Stimulated activated CD8-positive, alpha-beta memory T cell treated with anti-CD3 and anti-CD28 coated beads, Interleukin-15, amount 100 ng/mL, for 4 hours (primary cell): ENCODE measurements at places on chromosomes 11 and 22.

- no peak for DNase-seq
Measured at GRCh38 chr11:115272925-115273324, 231.3 kb downstream of the CADM1 start.

DNA sequence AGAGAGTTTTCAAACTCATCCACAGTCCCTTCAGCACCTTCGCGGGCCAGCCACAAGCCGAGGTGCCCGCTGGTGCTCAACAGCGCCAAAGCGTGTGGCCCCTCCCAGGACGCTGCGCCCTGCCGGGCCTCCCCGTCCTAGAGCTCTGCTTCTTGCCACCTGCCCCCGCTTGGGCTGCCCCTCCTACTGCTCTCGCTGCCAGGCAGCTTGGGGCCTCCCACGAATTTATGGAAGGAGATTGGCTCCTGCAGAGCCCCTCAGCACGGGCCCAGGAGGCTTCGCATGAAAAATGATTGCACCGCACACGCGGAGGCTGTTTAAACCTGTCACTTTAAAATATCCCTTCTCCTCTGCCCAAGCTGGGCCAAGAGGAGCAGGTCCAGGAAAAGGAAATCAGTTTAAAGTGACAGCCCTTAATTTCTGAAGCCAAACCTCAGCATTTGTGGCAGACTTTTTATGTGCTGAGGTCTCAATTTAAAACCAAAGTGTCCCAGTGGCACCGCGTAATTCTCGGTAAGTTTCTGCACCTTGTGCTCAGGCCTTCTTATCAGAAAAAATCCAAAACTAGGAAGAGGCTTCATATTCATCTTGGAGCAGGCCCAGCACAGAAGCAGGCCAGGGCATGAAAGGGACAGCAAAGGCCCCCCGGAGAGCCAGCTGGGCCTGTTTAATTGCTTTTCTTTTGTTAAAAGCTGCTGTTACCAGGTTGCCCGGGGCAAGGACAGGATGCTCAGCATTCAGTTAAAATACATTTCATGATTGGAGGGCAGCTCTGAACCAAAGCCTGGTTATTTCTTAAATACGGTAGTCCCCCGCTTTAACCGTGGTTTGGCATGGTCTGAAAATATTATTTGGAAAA is 303.6 kb downstream of the OPCML start:
- DNase-seq: no peak

GRCh38 chr11:75273411-75274391 is 33.1 kb downstream of the TPBGL start:
- DNase-seq: no peak

DNA sequence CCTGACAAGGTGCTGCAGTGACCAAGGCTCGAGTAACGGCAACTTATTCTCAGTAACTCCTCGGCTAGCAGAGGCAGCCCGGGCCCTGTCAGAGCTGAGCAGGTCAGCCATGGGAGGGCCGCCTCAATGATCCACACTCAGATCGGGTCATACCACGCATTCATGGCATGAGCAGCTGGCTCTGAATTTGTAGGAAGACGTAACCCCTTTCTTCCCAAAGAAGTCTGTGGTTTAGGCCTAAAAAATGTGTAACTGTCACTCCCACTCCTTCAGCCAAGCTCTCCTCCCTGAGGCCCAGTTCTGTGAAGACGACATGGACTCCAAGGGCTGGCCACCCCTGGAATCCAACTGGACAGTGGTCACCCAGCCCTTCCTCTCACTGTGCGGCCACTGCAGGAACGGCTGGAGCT is 30.0 kb downstream of the PPP2R1B start:
- DNase-seq: no peak

DNA sequence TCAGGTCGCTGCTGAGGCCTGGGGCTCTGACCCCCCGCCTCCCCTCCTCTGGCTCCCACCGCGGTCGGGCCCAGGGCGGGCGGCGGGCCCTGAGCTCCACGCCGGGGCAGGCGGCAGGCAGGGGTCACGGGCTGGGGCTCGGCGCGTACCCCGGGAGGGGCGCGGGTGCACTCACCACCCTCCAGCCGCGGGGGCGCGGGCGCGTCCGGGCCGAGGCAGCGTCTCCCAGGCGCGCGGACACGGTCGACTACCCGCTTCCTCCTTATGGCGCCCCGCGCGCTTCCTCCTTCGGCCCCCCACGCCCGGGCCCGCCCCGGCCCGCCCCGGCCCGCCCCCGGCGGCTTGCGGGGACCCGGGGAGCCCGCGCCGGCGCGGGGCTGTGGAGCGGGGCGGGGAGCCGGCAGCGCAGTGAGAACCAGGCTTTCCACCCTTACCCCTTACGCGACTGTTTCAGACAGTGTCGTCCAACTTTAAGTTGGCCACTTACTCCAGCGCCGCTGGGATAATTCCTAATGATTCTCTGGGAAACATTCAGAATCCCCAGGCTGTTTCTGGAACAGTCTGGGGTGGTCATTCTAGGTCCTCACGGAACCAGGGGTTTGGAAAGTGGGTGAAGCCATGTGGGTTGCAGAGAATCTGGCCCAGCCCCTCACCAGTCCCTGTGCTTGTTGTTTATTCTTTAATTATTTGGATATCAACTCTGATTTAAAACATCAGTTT is at the start of gene BID:
TSS of gene BID (minus strand) at position 264 of the 720 bp plus-strand sequence. CDS start 24,353 bp downstream, outside the sequence.
- no peak for DNase-seq

DNA sequence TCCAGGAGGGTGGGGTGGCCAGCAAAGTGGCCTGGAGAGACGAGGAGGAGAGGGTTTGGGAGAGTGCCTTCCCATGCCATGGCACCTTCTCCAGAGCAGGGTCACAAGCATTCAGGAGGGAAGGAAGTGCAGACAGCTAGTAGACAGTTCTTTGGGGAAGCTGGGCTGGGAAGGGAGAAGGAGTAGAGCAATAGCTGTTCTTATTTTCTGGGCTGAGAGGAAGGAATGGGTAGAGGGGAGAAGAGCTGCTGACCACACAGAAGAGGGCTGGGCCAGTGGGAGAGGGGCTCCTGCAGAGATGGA is 14.8 kb upstream of the PICK1 start:
- no peak for DNase-seq

DNA sequence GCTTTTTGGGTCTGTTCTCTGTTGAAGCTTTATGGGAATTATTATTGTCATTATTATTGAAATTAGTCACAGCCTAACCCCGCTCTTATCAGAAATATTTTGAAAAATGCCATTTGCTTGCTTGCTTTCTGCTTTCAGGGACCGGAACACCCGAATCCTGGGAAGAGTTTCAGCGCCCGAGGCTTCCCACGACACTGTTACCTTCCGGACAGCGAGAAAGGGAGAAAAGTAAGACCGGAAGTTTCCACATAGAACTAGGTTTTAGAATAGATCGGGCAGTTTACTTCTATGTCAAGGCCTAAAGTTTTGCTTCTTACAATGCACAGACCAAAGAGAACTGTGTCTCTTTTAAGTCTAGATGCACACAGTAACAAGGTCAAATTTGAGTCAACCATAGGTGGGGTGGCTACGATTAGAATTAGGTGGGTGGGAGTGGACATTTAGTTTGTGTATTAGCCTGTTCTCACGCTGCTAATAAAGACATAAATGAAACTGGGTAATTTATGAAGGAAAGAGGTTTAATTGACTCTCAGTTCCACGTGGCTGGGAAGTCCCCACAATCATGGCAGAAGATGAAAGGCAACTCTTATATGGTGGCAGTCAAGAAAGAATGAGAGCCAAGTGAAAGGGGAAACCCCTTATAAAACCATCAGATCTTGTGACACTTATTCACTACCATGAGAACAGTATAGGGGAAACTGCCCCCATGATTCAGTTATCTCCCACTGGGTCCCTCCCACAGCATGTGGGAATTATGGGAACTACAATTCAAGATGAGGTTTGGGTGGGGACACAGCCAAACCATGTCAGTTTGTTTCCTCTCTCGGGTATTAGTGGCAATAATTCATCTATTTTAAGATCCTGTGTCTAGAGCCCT is 12.9 kb downstream of the MPEG1 start:
- no peak for DNase-seq

DNA sequence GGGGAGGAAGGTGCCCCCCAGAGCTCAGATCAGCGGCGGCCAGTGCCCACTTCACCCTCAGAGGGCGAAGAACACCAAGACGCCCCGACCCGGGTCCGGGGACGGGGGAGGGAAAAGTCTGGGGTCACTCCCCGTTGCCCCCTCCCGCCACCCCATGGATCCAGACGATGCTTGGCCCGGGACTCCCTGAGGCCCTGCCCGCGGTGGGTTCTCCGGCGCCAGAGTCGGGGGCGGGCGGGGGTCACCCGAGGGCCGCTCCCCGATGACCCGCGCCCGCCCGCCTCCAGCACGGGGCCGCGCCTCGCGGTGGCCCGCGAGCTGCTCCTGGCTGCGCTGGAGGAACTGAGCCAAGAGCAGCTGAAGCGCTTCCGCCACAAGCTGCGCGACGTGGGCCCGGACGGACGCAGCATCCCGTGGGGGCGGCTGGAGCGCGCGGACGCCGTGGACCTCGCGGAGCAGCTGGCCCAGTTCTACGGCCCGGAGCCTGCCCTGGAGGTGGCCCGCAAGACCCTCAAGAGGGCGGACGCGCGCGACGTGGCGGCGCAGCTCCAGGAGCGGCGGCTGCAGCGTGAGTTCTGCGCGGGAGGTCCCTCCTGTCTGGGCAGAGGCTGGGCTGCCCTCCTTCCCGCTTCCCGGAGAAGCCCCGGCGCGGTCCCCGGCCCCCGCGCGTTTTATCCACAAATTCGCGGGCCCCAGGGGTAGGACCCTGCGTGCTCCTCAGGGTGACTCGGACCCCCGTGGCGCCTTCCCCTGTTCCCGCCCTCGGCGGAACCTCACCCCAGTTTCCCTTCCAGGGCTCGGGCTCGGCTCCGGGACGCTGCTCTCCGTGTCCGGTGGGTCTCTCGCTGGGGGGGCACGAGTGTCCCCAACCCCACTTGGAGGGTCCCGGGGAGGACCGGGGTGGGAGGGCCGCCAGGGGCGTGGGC is 1.1 kb downstream of the NLRP6 start:
- no peak for DNase-seq
